ENCODE measurements at places on chromosomes 3 and 15.
A peak's percentile ranks its signal among the peaks of the same experiment; 100 is the strongest.

DNA sequence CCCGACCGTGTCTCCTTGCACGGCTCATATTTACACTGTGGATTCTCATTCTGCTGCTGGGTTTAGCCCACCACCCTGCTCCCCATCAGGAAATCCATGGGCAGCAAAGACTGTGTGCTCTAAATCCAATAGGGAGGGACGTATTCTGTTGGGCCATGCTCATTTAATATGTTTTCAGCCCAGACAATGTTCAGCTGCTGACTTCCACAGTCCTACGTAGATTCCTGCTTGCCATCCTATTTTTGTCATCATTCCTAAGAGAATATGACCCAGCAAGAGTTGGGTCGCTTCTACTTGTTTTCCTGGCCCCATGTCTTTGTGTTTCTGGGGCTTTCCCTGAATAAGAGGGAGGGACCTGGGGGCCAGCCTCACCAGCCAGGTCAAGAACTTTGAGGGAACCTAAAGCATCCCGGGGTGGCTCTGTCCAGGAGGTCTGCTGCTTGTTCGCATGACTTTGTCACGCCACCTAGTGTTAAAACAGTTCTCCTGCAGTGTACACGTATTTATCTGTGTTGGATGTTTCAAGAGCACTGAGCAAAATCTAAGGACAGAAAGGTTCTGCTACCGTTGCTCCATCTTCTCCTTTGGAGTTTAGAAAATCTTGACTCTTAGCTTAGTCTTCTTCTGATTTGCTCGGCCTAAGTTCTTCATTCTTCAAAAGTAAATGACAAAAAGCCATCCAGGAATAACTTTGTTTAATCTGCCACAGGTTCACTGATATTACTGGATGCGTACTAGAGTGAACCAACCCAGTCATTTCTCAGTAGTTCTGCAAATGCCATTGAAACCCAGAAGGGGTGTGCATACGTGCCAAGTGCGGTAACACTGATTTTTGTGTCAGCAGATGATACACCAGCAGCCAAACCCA, 79.8 kb upstream of the NR2E3 start:
- peak; percentile 72 for DNase-seq

- DNase-seq, result no peak
Observed at GRCh38 chr3:149435996-149436885, 38.3 kb upstream of the TM4SF4 start.

DNA sequence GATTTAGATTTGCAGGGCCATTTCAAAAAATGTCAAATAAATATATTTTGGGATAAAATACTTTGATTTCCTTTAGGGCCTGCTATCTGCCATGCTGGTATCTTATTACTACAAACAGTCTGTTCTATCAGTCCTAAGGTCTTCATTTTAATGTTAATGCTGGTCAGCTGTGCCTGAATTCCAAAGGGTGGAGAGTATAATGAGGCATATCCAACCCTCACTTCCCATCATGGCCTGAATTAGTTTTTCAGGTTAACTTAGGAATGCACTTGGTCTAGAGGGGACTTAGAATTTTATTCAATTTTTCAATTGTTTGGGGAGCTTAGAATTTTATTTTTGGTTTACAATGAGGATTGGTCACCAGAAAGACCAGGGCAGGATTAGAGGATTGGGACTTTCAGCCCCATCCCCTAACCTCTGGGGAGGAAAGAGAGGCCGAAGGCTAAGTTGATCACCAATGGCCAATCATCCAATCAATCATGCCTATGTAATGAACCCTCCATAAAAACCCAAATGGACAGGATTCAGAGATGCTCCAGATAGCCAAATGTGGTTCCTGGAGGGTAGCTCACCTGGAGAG, 17.8 kb upstream of the CP start:
- no peak for DNase-seq

DNA sequence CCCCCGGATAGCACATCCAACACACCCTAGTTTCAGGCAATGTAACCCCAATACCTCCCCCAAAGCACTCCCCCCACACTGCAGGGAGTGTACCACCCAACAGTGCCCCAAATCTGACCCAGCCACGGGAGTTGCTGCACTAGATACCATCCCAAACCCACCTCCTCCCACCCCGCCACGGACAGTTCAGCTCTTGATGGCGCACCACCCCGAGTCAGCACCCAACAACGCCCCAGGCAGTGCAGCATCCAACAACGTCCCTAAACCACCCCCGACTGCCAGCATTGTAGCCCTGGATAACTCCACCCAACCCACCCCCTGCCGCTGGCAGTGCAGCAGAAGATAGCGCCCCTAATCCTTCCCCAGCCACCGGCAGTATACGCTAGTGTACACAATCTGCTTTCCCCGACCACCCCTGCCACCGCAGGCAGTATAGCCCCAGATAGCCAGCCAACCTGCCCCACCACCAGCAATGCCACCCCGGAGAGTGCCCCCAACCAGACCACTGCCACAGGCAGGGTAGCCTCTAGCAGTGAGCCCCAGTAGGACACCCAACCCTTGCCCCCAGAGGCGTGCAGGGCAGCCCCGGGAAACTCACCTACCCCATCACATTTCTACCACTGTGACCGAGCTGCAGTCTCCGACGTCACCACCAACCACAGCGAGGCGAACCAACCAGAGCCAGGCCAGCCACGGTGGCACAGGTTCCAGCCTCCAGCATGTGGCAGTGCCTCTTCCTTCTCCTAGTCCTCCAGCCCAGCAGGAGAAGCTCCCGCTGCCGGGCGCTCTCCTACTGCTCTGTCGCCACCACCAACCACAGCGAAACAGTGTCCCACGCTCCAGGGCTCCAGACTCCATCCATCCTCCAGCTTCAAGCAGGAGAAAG, 178.1 kb downstream of the POTEB3 start:
- DNase-seq, result no peak

DNA sequence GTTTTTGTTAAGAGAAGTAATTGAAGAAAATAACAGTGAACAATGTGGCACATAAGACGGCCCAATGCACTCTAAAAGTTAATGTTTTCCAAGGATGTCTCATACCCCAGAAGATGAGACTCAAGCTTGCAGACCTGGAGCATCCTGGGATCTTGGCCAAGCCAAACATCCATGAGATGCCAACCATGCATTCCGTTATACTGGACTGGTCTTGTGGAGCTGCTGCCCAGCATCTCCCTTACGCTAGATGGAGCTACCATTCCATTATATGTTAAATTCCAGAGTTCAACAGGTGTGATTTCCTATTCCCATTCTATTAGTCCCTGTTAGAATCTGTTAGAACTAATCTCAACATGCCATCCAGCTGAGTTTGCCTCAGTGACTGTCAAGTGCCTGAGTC, 181.8 kb downstream of the PDCD6IP start:
- DNase-seq, result no peak

DNA sequence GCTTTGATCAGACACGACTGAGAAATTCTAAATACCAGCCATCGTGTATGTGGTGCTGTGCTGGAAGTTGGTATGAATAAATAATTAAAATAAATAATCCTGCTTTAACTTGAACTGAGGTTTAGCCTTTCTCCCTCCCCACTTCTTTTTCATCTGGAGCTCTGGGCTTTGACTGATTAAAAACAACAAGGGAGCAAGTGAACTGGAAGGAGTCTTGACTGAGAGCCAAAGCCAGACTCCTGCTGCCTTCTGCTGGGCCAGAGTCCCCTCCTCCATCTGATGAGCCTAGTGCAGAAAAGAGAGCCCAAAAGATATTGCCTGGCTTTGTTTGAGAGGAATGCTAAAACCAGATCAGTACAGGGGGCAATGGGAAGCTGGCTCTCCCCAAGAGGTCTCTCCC, 96.0 kb downstream of the CCNL1 start:
- DNase-seq, result no peak

- no peak for DNase-seq
Observed at GRCh38 chr15:49742381-49742780, 121.5 kb downstream of the DTWD1 start.

GRCh38 chr3:128327606-128328031, 139.1 kb downstream of the DNAJB8 start:
- DNase-seq, result no peak

DNA sequence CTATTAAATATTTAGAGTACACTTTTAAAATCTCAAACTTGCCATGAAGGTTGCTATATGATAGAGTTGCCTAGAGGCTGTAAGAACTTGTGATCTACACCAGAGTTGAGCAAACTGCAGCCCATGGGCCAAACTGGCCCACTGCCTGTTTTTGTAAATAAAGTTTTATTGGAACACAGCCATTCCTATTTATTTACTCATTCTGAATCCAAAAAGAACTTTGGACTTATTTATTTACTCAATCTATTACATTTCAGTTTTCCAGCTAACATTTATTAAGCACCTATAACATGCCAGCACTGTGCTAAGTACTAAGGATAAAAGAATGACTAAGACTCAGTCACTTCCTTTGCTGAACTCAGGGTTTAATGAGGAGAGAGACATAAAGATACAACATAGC, 403.6 kb downstream of the ERC2 start:
- no peak for DNase-seq
